Mucosa of descending colon (tissue), 3 donors: ENCODE measurements at places on chromosomes 6 and 20.
A peak's percentile ranks its signal among the peaks of the same experiment; 100 is the strongest.

- peak; percentile 43 for DNase-seq
Observed at GRCh38 chr6:129634411-129635230, 75.4 kb downstream of the ARHGAP18 start.

GRCh38 chr6:108622641-108623298 is 62.1 kb downstream of the FOXO3 start:
- no peak for DNase-seq

GRCh38 chr6:43873806-43874714 is 104.0 kb downstream of the VEGFA start:
- DNase-seq = no peak

- DNase-seq = no peak
Observed at GRCh38 chr6:129748901-129749748, 39.1 kb upstream of the ARHGAP18 start.

DNA sequence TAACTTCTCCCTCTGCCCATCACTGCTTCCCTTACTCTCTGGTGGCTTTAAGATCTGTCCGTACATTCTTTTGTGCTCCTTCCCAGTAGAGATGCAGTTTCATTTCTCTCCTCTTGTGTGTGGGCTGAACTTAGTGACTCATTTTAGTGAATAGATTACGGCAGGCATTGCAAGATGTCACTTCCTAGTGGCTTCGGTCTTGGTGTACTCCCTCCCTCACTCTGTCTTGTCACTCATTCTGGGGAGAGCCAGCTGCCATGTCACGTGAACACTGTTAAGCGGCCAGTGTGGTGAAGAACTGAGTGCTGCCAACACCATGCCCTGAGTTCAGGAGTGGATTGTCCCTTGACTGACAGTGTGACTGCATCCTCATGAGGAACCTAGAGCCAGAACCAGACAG is 115.9 kb downstream of the OTOR start:
- no peak for DNase-seq

GRCh38 chr6:16781348-16782169 is 20.3 kb upstream of the ATXN1 start:
- DNase-seq = no peak

DNA sequence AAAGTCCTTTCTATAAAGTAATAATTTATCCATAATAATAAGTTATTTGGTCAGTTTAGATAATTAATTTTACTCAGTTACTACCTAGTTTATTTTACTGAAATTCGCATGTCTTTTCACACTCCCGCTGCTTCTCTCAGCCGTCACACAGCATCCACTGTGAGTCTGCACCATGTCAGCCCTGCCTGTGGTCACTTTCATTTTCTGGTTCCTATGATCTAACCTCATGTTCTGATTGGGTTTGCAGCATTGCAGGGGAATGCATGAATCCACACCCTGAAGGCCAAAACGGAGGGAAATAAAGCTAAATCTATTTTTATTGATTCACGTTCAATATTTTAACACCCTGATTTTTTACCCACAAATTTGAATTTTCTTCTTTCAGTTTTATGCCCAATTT is 47.4 kb downstream of the PDE10A start:
- no peak for DNase-seq

DNA sequence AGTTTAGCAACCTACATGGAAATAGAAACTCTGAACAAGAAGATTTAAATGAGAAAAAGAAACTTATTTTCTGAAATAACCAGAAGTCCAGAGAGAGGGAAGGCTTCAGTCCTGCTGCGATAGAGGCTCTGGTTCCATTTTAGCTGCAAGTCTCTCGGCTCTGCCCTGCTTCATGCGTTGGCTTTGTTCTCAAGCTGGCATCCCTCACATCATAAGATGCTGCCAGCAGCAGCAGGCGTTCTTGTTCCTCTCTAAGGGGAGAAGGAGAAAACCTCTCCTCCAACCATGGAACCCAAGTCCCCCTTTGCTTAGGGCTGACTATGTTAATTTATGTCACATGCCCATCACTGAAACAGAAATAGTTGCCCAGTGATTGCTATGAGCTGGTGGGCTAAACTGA is 46.4 kb upstream of the PMEPA1 start:
- DNase-seq = no peak

DNA sequence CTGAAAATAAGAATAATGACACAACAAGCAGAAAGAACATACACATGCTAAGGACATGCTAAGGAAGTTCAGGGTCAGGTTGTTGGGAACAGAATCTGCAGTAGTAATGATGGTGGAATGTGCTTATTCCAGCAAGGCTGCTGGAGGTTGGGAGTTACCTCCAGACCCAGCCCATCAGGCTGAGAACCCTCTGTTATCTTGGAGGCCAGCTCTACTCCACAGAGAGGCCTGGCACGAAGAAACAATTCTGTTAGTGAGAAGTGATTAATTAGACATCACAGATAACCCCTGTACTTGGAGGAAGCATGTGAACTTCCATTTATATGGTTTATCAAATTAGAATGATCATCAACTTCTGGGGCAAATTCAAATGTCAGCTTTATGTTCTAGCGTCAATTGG is 22.1 kb upstream of the ARHGAP18 start:
- DNase-seq = no peak

DNA sequence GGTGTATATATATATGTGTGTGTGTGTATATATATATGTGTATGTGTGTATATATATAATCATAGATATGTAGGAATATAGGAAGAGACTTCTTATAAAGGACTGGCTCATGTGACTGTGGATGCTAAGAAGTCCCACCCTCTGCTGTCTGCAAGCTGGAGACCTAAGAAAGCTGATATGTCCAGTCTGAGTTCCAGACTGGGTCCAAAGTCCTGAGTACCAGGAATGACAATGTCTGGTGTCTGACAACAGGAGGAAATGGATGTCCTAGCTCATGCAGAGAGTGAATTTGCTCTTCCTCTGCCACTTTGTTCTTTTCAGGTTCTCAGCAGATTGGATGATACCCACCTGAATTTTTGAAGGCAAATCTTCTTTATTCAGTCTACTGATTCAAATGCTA is 7.1 kb downstream of the ALDH5A1 start:
- peak; percentile 32 for DNase-seq

GRCh38 chr6:143569040-143569439 is 57.5 kb upstream of the FUCA2 start:
- DNase-seq = no peak

DNA sequence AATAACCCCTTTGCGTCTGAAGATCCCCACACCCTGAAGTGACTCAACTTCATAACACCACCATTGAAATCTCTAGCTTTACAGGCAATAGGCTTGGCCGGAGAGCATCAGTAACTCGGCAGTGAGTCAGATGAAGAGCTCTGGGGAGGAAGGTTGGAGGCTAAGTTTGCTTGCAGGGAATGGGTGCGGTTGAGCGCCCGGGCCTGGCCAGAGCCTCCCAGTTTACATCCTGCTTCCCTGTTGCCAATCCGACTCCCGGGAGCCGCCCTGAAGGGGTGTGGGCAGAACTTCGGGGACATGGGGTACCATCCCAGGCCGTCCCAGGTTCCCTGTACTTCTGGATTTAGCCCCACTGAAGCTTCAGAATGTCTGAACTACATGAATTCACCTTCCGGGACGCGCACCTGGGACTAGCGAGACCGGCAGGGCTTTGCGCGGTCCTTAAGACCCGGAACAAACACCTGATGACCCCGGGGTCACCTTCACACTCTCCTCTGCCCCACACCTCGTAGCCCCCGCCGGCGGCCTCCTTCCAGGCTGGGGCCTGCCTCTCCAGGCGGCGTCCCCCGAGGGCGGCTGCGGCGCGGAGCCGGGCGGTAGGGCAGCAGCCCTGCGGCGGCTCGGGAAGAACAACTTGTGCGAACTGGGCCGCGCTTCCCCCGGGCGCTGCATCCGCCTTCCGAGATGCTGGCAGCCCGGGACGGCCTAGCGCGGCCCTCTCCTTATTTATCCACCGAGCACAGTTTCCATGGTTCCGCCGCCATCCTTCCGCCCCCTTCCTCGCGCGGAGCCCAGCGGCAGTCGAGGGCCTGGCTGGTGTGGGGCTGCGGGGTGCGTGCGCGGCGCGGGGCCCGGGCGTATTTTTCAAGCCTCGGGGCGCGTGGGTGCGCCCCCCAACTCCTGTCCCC is 56.6 kb upstream of the RREB1 start:
- DNase-seq = peak; percentile 88

DNA sequence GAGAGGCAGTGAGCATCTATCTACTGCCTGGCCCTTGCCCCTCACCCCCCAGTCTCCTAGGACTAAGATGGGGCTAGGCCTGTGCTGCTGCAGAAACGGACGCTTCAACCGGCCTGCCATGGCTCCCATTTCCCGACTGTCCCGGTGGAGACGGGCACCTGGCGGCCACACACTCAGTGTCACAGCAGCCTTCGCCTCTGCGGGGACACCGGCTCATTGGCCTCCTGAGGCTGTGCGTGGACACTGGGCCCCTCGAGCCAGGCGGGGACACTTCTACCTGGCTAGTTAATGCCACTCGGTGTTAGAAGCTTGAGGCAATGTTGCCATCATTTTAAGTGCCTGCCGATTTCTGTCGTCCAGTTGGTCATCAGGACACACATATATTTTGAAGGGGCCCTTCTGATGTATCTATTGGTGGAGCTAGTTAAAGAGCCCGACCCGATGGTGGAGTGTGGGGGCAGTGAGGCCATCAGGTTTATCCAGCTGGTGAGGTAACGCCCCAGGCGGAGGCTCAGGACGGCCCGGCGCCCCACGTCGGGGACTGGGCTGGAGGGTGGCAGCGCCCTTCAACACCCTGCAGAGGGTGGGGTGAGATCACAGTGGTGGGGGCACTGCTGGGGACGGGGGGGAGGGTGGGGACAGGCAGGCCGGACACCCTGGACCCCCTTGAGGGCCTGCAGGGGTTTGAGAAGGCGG is 58.9 kb upstream of the GATA5 start:
- DNase-seq = no peak

GRCh38 chr6:49328051-49328744 is 134.9 kb downstream of the MMUT start:
- DNase-seq = no peak

DNA sequence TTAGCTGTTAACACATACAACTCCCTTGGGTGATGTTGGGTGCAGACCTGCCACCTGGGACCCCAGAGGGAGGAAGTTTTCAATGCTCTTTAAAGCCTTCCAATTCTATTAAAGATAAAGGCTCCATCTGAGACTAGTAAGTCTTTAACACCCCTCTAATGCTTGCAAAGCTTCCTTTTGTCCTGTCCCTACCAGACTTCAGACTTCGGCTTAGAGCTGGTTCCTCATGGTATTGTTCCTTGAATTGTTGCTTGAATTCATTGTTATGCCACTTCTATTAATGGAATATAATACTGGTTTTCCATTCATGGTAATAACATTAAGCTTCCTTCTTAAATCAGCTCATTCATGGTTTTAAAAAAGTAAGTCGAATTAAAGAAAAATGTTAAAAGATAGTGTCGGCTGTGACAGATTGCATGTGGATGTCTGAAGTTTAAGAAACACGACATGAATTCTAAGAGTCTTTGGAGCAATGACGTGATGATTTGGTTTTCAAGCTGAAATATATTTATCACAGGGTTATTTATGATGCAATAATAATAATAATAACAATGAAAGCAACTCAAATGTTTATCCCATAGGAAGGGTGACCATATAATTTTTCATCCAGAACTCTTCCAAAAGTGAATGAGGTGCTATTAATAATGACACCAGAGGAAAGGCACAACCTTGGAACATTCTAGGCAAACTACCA is 21.8 kb downstream of the PDYN start:
- DNase-seq = no peak

GRCh38 chr6:26195924-26196845 is 109.0 kb downstream of the HFE start:
- DNase-seq = no peak

- DNase-seq = peak; percentile 80
Observed at GRCh38 chr20:63628246-63628975, 1.5 kb upstream of the GMEB2 start.
